ENCODE measurements at places on chromosomes 13 and 19.
A peak's percentile ranks its signal among the peaks of the same experiment; 100 is the strongest.

DNA sequence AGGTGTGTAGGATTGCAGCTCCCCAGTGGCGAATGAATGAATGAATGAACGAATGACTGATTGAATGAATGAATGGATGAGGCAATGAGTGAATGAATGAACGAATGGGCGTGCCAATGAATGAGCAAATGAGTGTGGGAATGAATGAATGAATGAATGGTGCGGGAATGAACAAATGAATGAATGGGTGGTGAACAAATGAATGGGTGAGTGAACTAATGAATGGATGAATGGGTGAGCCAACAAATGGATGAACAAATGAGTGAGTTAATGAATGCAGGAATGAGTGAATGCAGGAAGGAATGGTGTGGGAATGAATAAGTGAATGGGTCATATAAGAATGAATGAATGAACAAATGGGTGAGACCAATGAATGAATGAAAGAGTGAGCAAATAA lies 14.7 kb downstream of the ANKRD24 start:
- no peak for DNase-seq

DNA sequence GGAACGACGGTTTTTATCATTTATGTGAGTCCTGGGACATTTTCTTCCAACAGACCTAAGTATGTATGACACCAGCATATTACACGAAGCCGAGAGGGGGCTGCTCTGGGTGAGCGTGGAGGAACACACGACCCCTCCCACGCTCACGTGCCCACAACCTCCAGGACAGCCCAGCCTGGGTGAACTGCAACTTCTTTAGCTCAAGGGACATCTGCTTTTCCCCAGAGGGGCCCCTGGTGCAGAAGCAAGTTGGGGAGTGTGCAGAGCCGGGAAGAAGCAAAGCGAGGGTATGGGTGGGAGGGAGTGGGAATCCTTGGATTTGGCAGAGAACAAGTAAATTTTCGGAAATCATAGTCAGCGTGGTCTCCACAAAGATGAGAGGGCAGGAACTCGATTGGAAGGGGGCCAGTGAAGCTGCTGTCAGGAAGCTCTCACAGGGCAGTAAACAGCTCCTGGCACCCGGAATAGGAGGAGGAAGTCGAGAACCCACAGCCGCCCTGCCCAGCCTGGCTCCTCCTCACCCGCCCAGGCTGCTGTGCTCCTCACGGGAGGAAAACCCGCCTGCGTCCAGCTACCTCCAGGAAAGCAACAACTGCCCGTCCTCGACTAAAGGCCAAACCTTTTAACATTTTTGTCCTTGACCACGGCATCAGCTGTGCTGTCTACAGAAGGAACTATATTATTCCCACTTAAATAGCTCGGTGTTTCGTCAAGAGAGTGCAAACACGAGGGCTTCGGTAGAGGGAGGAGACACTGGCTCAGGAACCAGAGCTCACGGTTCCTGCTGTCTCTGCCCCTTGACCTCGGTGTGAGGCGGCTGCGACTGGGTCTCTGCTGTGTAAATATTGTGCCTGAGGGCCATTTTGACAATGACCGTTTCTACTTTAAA lies 17.2 kb upstream of the CFAP97D2 start:
- DNase-seq = peak; percentile 56

DNA sequence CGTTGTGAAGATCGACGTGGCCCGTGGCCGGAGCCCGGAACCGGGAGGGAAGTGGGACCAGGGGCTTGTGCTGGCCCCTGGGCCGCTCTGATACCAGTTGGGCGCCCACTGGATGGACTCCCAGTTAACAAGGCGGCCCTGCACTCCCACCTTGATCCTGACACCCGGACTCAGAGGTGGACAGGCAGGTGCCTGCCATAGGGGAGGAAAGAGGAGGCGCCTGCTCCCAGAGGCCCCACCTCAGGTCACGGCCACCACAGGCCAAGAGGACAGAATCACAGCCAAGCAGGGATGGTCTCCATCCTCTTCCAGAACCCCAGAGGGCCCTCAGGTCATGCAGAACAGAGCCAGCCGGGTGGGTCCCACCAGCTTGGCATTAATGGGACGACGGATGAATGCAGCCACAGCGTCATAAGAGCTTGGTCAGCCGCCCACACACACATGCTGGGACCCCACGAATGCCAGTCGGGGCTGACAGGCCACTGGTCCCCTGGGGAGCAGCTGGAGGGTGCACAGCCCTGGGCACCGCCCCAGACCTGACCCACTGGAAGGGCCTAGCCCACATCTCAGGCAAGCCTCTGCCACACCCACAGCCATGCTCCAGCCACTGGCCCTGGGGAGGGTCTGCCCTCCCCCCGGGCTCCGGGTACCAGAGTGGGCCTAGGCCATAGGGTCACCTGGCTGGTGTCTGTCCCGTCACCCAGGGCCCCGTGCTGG lies 9.6 kb upstream of the KLF16 start:
- peak; percentile 65 for DNase-seq

DNA sequence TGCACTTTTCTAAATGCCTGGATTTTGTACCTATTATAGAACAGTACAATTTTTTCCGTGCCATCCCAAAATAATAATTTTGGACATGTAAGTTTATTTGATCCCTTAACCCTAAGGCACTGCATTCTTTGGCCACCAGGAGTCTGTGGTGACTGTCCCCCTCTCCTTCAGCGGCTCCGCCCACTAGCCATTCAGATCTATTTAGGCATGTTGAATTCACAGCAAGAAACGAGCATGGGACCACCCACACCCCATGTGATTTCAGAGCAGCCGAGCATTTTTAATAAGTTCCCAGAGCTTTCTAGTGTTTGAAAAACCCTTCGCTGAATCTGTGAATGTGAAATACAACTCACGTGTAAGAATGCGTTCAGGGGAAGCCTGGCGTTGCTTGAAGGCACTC lies 567.5 kb downstream of the MYO16 start:
- DNase-seq = no peak

DNA sequence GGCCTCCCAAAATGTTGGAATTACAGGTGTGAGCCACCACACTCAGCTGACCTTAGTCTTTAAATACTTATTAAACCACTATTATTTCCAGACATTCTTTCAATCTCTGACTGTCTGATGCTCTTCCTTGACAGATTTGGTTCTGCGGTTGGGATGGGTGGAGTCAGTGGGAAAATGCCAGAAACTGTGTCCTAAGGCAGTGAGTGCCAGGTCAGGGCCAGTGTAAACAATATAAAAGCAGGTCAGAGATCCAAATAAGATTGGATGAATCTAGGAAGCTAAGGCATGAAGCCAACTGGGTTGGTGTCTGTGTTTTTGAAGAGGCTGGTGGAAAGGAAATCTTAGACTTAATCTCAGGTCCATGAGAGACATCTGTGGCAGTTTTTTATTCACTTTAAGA lies 74.7 kb downstream of the KLF5 start:
- DNase-seq = no peak

DNA sequence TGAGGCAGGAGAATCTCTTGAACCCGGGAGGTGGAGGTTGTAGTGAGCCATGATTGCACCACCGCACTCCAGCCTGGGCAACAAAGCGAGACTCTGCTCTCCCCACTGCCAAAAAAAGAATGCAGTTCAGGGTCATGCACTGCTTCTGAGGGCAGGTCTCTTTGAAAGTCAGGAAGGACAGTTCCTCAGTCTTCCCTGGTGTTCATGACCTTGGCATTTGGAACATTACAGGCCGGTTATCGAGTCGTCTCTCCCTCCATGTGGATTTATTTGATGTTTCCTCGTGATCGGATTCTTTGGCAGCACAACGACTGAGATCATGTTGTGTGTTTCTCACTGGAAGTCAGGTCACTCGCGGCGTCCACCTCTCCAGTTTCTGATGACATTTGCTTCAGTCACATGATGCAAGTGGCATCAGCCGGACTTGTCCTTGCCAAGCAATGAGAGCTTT lies 17.2 kb downstream of the FGF21 start:
- DNase-seq = peak; percentile 65
